ENCODE measurements at places on chromosomes 4 and X. TPM values are rescaled to one million over a fixed set of nuclear protein-coding genes. Genes with fewer than 3 reads are reported as not detected.

DNA sequence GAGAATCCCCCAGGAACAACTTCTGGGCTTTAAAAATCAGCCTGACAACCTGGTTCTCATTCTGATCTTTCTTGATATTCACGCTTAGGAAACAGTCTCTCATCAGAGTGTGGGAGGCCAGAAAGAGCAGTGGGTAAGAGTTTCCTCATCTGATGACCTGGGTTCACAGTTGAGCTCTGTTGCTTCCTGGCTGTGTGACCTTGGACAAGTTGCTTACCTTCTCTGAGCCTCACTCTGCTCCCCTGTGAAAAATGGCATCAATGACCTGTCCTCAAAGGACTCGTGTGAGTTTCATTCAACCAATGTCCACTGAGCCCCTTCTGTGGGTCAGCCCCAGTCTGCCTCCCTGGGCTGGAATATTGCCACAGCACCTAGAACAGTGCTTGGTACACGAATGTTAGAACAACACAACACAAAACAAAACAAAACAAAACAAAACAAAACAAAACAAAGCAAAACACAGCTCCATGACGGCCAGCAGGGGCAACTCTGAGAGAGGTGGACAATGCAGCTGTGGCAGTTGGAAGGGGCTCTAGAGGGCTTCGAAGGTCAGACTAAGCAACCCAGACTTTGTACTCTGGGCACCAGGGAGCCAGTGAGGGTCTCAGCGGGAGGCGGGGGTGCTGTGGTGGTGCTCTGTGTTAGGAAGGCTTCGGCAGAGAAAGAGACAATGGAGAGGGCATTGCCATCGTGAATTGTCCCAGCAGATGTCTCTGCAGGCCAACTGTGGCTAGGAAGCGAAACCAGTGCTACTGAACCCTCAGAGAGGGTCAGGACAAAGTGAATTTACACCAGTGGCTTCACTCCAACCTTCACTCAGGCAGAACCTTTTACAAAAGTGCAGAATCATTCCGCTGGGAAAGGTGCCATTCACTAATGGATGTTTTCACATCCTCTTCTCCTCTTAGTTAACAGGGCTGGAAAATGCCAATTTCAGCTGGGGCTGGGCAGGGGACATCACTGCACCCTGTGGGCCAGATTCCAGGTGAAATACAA, 14.3 kb upstream of the C4orf50 start:
- DNase-seq = no peak

- DNase-seq = no peak
Observed at GRCh38 chrX:132330156-132330729, 111.0 kb upstream of the RAP2C start.

DNA sequence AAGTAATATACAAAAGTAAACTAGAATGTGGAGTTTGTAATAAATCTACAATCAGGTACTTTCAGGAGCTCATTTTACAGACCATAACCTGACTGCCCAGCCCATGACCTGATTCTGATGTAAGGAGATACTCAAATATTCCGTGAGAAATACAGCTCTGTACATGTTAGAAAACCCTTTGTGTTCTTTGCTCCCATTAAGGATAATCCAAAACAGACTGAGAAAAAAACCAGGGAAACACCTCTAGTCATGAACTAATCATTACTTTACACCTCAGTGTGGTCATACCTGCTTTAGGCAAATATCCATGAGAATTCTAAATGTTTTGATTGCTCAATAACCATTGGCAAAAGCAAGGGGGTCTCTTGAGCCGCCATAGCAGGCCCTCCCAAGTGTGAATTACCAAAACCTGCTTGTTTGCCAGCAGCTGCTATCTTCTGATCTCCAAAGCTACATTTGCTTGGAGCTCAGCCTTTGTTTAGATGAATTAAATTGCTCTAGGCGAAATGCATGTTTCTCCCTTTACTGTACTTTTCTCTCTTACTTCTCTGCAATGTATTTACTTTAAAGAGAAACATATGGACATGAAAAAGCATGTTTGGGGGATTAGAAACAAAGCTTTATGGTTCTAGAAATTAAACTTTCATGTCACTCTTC, 79.1 kb downstream of the ANKRD50 start:
- no peak for DNase-seq

GRCh38 chrX:84322083-84322827, 134.3 kb upstream of the RPS6KA6 start:
- DNase-seq = no peak

DNA sequence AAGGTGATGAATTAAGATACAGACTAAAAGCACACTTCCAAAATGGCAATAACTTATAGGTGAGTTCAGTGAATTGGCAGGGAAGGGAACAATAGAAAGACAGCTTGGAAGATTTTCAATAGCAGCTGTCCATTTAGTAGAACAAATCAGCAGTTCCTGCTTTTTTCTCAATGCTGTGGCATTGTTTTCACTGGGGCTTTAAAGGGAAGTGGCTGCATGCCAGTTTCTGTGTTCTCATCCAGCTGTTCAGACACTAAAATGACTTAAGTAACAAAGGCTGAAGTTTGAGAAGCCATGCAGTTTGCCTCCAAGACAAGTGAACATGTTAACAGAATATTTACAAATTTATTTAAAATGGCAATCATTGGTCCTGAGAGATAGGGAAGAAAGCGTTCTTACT, 291.9 kb downstream of the FAM47A start:
- DNase-seq = no peak

DNA sequence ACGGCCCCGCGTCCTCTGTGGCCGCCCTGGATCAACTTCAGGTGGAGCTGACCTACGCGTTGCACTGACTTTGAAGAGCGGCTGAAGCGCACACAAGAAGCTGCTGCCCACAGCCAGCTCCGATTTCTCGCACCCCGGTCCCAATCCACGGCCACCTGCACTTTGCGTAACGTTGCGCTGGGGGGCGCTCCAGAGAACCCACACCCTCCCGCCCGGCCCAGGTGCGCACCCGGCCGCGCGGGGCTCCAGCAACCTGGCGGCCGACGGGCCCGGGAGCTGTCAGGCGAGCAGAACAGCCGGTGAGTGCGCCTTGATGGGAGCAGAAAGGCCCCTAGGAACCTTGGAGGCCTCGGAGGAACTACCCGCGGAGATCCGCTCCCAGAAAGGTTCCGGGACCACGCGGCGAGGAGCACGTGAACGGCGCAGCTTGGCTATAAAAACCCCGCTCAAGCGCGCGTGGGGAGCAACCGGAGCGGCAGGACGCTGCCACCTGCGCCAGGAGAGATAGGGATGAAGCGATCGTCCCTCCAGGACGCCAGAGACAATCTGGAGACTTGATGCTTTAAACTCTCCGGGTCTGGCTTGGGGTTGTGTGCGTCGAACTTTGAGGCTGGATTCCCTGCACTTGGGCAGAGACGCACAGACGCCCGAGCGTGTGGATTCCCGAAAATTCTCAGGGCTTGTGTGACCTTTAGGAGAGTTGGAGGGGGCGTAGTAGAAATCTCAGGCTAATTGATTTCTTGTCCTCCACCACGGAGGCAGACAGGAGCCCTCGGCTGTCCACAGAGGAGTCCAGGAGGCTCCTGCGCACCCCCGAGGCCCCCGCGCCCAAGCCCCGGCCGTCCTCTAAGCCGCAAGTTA, 591 bp upstream of the NWD2 start:
- DNase-seq = no peak

GRCh38 chr4:48337731-48338130, 3.6 kb upstream of the SLAIN2 start:
- DNase-seq = no peak

GRCh38 chrX:6159468-6159867, 69.2 kb downstream of the NLGN4X start:
- DNase-seq = no peak

- DNase-seq = peak; percentile 84
Observed at GRCh38 chr4:186104114-186104889, at the start of gene FAM149A. TSS of gene FAM149A (plus strand) at chr4:186104704.

DNA sequence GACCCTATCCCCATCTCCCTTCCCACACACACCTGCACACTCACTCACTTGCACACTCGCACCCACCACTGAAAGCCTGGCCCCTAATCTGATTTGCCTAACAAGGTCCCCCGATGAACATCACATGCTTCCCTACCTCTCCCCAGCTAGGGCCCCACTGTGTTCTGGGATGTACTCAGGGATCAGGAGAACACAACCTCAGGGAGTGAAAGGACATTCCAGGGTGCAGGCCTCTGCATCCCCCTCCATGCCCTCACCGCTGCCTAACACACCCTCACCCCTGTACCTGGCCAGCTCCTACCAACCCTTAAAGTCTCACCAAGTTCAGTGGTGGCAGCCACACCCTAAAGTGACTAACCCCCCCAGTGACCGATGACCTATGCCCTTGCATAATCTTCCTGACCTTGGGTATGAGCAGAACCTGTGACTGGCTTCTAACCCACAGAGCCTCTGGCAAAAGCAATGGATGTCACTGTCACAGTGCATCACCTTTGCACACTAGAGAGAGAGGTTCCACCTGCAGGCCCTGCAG, 2.4 kb upstream of the AFAP1 start:
- no peak for DNase-seq

- DNase-seq = peak; percentile 1
Observed at GRCh38 chr4:123856689-123857545, 460.3 kb downstream of the SPRY1 start.

- DNase-seq = no peak
Observed at GRCh38 chr4:51853027-51853682, 10.2 kb downstream of the DCUN1D4 start.

DNA sequence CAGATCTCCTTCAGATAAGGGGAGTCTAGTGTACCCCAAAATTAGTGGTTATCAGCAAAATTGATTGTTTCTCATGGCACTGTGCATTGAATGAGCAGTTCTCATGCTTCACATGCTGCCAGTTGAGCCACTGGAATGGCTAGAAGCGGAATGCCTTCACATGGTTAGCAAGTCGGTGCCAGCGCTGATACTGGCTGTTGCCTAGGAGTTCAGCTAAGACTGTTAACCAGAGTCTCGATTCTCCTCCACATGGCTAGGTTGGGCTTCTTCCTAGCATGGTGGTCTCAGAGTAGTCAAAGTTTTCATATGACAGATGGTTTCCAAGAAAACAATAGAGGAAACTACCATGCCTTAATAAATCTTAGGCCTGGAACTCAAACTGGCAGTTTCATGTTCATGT, 12.2 kb downstream of the ANTXR2 start:
- no peak for DNase-seq

GRCh38 chr4:128379860-128380259, 92.2 kb upstream of the PGRMC2 start:
- DNase-seq = peak; percentile 23

GRCh38 chr4:123924536-123924935, 527.9 kb downstream of the SPRY1 start:
- no peak for DNase-seq

DNA sequence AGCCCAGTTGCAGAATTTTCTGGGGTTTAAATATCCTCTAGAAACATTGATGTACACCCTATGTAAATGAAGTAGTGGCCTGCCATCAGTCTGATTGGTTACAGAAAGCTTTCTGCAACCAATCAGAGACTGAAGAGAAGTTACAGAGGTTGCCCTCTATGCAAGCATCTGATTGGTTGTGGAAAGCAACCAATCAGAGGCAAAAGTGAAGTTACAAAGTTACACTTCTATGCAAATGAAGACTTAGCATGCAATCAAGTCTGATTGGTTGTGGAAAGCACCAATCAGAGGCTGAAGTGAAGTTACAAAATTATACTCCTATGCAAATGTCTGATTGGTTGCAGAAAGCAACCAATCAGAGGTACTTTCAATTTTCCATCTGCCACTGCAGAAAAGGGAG, 51.9 kb upstream of the USP9X start:
- DNase-seq = no peak

GRCh38 chr4:70701271-70701670, 12.9 kb downstream of the UTP3 start:
- no peak for DNase-seq

DNA sequence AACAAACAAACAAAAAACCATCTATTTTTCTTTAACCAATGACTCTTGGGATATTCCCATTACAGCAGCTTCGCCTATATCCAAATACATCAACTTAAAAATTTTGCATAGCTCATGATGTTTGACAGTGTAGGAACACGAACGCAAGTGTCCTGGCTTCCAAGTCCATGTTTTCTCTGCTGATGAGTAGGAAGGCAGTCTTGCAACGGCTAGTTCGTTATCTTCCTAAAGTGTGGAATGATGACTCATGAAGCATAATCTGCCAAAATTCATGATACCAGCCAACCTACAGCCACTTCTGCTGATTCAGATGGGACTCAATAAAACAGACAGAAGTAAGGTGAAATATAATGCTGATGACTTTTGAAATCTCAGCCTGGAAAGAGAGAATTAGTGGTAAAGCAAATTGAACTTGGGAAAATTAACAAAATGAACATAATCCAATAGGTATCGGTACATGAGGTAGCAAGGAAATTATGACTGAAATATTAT, 6.4 kb upstream of the SEPTIN11 start:
- peak; percentile 88 for DNase-seq

DNA sequence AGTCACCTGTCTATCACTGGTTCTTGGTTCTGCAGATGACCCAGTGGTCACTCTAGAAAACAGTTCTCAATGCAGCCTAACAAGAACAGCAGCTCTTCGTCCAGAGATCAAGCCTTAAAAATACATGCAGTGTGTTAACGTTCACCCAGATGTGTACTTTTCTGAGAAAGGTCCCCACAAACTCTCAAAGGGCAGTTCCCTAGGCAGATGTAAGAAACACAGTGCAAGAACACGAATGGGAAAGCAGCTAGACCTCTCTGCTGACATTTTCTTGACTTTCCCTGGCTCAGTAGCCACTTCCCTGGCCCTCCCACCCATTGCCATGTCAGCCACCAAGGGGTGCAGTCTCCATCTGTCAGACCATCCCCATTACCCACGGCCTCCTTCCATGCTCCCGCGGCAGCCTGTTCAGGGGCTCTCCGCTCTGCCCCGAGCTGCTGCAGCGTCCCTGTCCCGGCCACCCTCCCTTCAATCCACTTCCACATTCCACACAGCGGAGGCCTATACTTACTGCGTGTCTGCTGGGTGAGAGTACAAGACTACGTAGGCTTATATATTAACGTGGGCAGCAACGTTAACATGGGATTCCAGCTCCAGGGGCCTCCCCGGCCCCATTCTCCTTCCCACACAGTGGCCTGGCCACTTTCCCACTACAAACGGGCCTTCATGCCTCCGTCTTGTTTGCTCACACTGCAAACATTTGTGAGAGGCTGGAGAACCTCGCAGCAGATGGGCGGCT, 34.3 kb downstream of the IRF2 start:
- peak; percentile 84 for DNase-seq

GRCh38 chr4:100017637-100018310, 67.7 kb upstream of the H2AZ1 start:
- no peak for DNase-seq

PSAPL1 gene
- total RNA-seq = not detected

RTL3 gene
- under 0.01 TPM for total RNA-seq

F11 gene
- total RNA-seq = not detected

ZXDA gene
- 6.2 TPM for total RNA-seq

ZNF157 gene
- under 0.01 TPM for total RNA-seq

PPARGC1A gene
- 2.5 TPM for total RNA-seq

FAM241A gene
- total RNA-seq = 2.1 TPM

SSX1 gene
- not detected for total RNA-seq

F9 gene
- not detected for total RNA-seq

SLC35A2 gene
- 15.6 TPM for total RNA-seq
